ENCODE measurements at places on chromosomes 12 and 14. TPM values are rescaled to one million over a fixed set of nuclear protein-coding genes. Genes with fewer than 3 reads are reported as not detected.

DNA sequence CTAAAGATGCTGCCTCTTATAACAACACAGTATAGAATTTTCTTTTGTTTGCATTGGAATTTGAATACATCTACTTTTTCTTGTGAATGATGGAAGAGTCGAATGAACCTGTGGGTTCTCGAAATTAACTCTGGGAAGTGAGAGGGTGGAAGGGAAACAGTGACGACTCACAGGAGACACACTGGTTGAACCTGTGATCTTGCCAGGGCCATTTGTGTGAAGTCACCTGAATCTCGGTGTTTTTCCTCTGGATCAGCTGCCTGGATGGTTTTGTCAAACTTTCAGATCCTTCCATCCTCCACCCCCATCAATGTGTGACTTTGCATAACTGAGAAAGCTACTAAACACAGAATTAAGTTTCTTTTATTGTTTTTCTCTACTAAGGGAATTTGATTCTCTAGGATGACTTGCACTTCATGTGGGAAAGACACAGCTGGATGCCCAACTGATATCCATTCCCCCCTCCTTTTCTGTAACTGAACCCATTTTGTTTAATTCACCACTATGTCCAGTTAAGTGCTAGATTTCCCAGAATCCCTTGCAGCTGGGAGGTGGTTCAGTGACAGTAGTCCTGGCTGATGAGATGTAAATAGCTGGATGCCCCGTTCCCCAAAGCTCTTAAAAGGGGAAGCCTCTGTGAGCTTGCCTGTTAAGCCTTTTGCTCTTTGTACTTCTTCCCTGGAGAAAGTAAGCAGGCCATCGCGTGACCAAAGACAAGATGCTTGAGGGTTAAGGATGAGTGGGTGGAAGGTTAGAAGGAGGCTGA, 6.3 kb downstream of the PPFIBP1 start:
- no peak for DNase-seq

GRCh38 chr12:120944645-120945217, 33.6 kb upstream of the HNF1A start:
- peak; percentile 30 for DNase-seq

The GLIPR1L1 gene
- total RNA-seq = not detected

The ACSS3 gene
- total RNA-seq = 6.8 TPM
